Fibroblast of skin of scalp (primary cell): ENCODE measurements at places on chromosomes 5 and 9.
A peak's percentile ranks its signal among the peaks of the same experiment; 100 is the strongest.

DNA sequence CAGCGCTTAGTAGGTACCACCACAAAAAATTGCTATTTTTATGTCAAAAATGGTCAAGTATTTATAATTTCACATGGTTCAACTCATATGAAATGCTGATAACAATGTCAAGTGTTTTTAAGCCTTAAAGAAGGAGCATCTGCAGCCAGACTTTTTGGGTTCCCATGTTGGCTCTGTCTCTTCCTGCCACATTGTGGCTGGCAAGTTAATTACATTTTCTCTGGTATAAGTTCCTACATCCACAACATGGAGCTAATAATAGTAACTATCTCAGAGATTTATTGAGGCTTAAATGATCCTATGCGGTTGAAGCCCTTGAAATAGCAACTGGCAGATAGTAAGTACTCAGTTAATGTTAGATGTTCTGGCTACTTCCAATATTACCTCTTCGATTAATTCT lies 5.4 kb downstream of the ATP10B start:
- no peak for DNase-seq

- no peak for DNase-seq
Measured at GRCh38 chr5:35163710-35164033, 66.6 kb downstream of the PRLR start.

DNA sequence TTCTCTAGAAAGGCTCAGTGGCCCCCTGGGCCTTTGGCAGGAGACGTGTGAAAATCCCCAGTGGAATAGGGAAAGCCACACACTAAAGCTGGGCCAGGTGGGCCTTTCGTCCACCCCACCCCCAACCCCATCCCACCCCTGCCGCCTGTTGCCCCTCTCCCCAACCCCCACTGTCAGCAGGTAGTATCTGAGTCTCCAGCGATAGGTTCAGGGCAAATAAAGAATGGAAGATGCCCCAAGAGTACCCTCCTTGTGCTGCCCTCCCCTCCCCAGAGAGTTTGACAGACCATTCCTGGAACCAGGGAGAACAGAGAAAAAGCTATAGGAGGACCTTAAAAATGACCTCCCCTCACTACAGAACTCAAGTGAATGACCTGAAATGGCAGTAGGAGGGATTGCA lies 36.7 kb upstream of the UBE2D2 start:
- DNase-seq: no peak

DNA sequence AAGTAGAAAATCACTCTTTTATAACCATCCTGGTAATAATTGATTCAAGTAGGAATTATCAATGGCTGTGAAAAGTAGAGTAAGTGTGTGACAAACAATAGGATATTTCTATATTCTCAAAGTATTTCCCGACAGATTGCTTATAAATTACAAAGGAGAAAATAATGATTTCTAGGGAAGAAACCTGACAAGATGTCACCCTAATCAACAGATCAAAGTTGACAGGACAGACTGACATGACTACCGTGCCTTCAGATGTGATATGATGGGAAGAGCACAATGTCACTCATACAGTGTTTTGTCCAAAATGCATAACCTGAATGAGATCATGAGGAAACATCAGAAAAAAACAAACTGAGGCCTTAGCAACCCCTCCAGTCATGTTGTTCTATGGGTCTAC lies 53.9 kb upstream of the TRIO start:
- no peak for DNase-seq

DNA sequence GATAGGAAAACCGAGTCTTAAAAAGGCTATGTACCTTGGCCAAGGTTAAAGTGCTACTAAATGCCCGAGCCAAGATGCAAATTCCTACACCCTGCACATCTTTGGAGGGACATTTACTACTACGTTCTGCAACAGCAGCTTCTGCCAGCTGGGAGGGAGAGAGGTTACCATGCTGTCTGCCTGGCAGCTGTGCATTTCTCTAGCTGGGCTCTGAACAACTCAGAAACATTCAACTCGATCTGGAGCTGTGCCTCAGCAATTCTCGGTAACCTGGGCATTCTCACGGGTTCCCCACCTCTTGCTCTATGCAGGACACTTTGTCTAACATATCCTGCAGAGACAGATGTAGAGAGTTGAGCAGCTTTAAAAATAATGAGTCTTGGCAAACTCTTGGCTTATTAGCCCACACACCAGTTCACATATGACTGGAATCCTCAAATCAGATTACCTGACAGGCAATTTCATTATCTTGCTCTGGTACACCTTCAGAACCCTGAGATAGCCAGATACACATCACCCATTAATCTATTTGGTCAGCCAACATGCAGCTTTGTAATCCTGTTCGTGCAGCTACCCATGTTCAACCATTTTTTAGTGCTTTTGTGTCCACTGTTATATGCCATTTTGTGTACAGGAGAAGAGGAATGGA lies 115.8 kb downstream of the EFNA5 start:
- no peak for DNase-seq

DNA sequence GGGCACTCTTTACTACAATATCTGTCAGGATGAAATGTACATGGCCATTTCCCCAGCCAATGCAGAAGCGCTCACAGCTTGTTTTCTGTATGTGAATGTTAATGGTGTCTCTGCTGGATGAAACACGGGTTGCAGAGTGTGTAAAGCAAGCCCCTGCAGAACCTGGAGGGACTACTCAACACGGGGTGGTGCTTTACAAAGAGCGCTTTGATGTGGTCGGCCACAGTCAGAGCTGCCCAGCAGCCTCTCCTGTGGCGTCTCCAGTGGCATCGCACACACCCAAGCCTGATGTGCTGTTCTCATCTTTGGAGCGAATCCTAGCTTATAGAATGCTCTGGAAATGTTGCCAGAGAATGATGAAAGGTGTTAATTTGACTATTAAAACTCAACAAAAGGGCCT lies 162.7 kb upstream of the NFIL3 start:
- no peak for DNase-seq

GRCh38 chr5:68021227-68021626 lies 194.3 kb upstream of the PIK3R1 start:
- no peak for DNase-seq

GRCh38 chr5:101338226-101338625 lies 435.1 kb upstream of the ST8SIA4 start:
- no peak for DNase-seq

DNA sequence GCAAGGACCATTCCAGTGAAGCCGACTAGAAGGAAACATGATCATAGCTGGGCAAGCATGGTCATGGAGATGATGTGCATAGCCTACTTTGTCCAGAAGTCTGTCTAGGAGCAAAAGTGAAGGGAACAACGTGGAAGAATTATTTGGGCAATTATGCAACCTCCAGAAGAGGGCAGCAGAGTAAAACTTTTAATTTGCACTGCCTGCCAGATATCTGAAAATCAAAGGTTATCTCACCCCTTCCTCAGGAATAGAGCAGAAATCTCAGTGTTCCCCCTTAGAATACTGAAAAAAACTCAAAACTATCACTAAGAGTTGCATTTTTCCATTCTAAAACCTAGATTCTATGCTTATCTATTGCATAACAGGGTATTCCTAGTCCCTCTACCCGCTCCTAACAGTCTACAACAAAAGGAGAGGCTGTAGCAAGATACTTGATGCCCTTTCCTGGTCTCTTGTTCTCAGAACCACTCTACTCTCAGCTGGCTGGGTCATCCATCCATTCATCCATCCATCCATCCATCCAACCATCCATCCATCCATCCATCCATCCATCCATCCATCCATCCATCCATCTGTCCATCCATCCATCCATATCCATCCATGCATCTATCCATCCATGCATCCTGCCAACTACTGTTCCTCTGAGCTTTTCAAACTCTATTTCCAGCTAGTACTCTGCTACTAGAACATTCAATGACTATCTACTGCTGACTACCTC lies 8.4 kb upstream of the SETD9 start:
- DNase-seq: peak; percentile 42

GRCh38 chr5:54523534-54523933 lies 6.0 kb downstream of the SNX18 start:
- no peak for DNase-seq

DNA sequence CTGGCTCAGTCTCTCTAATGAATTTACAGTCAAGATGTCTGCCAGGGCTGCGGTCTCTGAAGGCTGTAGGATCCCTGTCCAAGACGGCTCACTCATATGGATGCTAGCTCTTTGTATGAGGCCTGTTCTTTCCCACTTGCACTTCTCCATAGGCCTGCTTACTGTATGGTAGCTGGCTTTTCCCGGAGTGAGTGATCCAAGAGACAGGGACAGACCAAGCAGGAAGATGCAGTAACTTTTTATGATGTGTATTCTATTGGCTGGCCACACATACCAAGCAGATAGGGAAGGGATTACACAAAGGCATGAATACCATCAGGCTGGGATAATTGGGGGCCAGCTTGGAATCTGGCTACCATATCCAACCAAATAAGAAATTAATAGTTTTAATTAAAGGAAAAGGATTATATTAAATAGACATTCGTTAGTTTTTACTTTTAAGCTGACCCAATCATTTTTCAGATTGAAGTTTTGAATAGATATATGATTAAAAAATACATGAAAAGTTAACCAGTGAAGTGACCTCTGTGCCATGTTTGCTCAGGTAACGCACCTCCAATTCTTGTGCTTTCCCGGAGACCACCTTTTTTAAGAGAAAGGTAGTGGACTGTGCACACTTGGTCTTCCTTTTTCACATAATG lies 20.6 kb downstream of the NSD1 start:
- DNase-seq: peak; percentile 30

DNA sequence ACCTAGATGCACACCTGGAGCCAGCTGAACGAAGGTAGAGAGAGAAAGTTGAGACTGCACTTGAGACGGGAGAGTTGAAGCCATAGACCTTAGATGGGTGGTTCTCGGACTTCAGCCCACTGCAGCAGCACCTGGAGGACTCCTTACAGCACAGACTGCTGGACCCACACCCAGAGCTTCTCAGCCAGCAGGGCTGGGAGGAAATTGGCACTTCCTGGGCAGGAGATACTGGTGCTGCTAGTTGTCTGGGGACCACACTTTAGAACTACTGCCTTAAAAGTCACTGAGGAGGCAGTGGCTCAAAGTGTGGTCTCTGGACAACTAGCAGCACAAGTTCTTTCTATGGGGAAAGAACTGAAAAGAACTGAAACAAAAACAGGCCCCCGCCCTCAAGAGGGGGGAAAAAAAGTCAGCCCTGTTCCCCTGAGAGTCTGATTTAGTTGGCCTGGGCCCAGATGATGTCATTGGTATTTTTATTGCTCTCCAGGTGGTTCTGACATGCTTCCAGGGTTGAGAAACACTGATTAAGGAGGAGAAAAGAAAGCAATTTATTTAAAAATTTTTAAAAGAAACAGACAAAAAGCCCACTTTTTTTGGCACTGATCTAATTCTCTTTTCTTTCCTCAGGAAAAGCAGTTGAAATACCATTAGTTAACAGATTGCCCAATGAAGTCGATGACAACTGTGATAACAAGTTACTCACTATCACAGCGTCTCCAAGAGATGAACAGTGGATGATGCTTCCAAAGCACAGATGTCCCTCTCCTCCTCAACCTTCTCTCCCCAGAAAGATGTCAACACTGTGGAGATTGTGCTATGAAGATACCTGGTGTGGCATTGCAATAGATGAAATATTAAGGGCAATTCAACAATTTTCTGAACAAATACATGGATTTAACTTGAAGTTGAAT lies 73.6 kb upstream of the ADAMTS16 start:
- DNase-seq: peak; percentile 2

DNA sequence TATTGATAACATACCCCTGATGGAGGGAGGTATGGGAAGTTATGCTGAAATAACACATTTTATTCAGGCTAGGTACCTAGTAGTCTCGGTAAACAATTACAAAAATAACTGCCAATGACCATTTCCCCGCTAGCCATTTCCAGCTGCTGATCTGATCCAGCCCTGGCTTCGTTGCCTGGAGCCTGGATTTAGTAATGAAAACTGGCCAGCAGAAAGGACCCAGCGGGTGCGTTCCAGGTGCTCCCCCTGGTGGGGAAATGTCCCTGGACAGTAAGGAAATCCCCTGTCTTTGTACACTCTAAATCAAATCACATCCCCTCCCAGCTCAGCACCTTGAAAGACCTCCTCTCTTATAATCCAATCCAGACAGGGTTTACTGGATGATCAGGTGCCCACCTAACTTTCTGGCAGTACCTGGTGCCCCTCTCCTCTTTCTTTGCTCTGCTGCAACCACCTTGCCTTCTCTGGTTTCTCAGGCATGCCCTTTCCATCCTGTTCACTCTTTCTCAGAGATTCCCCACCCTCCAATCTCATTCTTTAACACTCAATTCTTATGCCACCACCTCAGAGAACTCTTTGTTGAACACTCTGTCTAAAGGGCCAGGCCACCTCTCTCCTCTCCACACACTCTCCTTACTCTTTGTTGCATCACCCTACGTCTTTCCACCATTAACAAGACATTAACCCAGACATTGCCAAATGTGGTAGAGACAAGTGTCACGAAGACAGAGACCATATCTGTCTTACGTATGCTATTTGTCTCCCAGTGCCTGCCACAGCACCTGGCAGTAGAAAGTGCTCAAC lies 50.1 kb upstream of the SMAD5 start:
- DNase-seq: peak; percentile 70

GRCh38 chr5:134048864-134049263 lies 44.1 kb upstream of the VDAC1 start:
- DNase-seq: no peak

DNA sequence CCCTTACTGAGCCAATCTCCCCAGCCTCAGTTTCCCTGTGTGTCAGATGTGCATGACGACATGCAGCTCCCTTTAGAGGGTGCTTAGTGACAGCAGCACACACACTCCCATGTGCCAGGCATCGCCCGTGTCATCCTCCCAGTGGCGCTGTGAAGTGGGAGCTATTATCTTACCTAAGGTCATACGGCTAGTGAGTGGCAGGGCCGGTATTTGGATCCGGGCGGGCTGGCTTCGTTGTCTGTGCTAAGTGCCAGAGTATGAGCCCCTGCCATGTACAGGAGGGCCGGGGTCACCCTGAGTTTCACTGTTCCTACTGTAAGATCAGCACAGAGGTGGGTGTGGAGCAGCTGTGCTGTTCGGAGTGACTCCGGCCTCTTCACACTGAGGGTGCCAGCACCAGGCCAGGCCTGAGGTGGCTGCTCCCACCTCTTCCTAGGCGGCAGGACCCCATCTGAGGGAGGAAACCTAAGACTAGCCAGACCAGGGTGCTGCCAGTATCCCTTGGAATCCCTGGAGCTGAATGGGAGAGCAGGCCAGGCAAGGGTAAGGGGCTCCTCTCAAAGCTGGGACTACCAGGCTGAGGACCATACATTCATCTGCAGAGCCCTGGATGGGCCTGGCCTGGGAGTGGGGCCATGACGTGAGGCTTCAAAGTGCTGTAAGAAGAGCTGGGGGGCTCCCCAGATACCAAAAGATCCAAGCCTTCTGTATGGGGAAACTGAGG lies 22.5 kb downstream of the AQP7 start:
- DNase-seq: no peak

- no peak for DNase-seq
Measured at GRCh38 chr9:133713960-133714495, 24.1 kb downstream of the SARDH start.

GRCh38 chr5:72074251-72074650 lies 33.0 kb upstream of the MAP1B start:
- no peak for DNase-seq

DNA sequence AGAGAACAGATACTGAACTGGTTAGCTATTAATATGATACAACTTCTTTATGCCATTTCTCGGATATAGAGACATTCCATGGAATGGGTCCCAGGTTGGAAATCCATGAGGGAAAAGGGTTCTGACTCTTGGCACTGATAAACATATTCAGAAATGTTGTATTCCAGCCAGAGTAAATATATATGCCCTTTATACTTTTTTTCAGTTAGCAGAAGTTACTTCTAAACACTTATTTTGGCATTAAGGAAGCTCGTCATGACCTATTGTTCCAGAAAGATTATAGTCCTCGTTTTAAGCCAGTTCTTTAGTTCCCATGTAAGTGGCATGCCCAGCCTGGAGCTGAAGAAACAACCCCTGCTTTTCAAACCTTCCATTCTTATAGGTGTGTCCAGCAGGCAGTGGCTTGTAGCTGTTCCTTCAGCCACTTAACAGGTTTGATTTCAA lies 181.6 kb downstream of the CD180 start:
- no peak for DNase-seq
